Heart left ventricle (tissue), 16 donors: ENCODE measurements at places on chromosomes 1 and 21. TPM values are rescaled to one million over a fixed set of nuclear protein-coding genes. Genes with fewer than 3 reads are reported as not detected.

KPRP gene
- not detected for total RNA-seq

- no peaks in the 10 kb centered on the region for H3K4me1 ChIP-seq
- DNase-seq: no peak
- no peaks in the 10 kb centered on the region for H3K27me3 ChIP-seq
- no peak overlapping the region for H3K27ac ChIP-seq
Observed at GRCh38 chr1:11071463-11072215, 11.8 kb upstream of the SRM start.

- no peak overlapping the region for H3K4me3 ChIP-seq
- no peak overlapping the region for H3K27ac ChIP-seq
- peaks cover 6% of the 10 kb centered on the region for H3K27me3 ChIP-seq
- no peaks in the 10 kb centered on the region for H3K36me3 ChIP-seq
- DNase-seq: no peak
Observed at GRCh38 chr1:18578271-18578670, 52.4 kb upstream of the PAX7 start.

DNA sequence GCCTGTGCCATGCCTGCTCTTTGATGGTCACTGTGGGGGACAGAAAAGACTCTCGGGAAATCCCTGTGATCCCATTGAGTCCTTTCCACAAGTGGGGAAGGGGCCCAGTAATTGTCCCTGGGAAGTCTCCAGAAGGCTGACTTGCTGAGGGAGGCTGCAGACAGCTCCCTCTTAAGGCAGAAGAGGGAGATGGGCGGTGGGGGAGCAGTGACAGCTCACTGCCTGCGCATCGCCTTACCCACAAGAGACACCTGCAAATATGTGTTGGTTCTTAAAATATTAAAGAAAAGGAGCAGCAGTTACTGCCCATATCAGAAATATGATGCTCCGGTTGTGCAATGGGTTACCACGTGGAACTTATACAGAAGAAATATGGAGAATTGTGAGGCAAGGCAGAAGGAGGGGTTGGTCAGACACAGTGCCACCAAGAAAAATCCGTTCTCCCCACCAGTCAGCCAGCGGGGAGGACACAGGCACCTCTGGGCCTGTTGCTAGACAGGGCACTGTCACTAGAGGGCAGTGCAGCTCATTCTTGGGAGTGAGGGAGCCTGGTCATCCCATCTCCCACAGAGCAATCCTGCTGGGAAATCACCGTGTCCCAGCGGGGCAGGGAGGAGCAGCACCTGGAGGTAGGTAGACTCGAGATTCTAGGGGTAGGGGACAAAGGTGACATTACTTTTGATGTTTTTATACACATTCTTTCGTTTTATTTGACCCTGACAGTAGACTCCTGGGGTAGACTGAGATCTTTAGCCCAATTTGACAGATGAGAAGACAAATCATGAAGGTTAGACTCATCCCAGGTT, 6.9 kb upstream of the CAMK1G start:
- H3K36me3 ChIP-seq: no peaks in the 10 kb centered on the region
- peaks cover 19% of the 10 kb centered on the region for H3K27me3 ChIP-seq
- no peak overlapping the region for H3K4me3 ChIP-seq
- H3K4me1 ChIP-seq: no peaks in the 10 kb centered on the region
- peak; percentile 80 for DNase-seq
- H3K27ac ChIP-seq: no peak overlapping the region
